Stimulated activated CD4-positive, alpha-beta T cell treated with anti-CD3 and anti-CD28 coated beads, Interleukin-1b, Interleukin-23, amount 100 ng/mL, for 1 hour (primary cell): ENCODE measurements at places on chromosomes 12 and 14.

- no peak for DNase-seq
These were observed 66.8 kb upstream of the GPR68 start for GRCh38 chr14:91311284-91311662.

- no peak for DNase-seq
These were observed 29.7 kb upstream of the RAB21 start for GRCh38 chr12:71725011-71725410.

GRCh38 chr12:45503899-45504298 lies 225.6 kb upstream of the ARID2 start:
- no peak for DNase-seq

GRCh38 chr12:97216848-97217247 lies 245.8 kb upstream of the RMST start:
- no peak for DNase-seq

- DNase-seq, result no peak
These were observed 499 bp downstream of the RNASE4 start for GRCh38 chr14:20684662-20685456.

- DNase-seq, result no peak
These were observed 8.1 kb upstream of the LRRK2 start for GRCh38 chr12:40216516-40217288.

DNA sequence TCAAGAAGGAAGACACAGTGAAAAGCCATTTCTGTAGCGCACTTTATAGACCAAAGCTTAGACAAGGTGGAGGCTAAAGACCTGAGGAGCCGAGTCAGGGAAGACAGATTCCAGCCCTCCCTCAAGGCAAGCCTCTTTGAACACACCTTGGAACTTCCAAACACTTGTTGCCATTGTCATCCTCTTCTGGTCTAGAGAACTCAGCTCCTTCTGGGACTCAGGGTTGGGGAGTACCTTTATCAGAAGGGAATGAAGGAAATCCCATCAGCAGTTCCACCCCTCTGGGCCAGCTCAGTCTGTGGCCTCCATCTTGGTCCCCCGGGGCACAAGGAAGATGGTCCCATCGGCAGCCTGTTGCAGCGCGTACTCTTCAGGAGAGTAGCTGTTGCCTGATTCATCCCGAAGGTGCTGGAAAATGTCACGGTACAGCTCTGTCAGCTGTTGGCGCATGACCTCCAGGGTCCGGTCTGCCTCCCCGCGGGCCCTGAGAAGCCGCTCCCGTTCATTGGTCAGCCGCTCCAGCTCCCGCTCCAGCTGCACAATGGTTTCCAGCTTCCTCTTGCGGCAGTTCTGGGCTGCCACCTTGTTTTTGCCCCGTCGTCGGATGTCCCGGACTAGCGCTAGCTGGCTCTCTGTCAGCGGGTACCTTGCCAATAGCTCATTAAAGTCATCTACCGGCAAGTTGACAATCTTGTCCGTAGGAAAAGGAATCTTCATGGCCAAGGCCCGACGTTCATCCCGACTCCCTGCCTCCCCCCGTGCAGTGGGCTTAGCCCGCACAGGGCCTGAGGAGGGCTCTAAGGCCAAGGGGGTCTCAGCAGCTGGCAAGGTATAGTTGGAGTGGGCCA lies 8.5 kb downstream of the NFE2 start:
- no peak for DNase-seq

- no peak for DNase-seq
These were observed 196.3 kb downstream of the EPS8 start for GRCh38 chr12:15592934-15593333.

- DNase-seq, result no peak
These were observed 55.5 kb downstream of the FAM222A start for GRCh38 chr12:109768901-109769670.

- DNase-seq, result no peak
These were observed 75.0 kb upstream of the DYRK2 start for GRCh38 chr12:67573566-67573965.

DNA sequence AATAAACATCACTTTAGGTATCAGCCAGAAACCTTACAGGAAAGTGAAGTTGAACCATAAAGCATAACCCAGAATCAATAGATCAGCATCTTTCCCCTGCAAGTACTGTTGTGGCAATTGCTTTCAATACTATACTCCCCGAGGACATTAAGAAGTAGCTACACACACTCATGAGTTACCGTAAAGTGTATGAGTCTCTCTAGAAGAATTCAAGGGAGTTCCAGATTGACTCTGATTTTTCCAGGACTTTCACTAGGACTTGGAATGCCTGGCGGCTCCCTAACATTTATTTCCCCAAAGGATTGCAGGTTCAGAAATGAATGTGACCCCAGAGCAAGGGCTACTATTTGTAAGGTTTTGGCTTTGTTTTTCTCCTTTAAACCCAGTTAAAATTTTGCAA lies 465.4 kb upstream of the MDGA2 start:
- DNase-seq, result no peak

- DNase-seq, result peak; percentile 75
These were observed at the start of gene RASAL1 for GRCh38 chr12:113135178-113136127. Gene RASAL1, minus strand, starts transcription at chr12:113135761. Its CDS starts 299 bp downstream, at chr12:113135462.

- DNase-seq, result no peak
These were observed 228.6 kb upstream of the E2F7 start for GRCh38 chr12:77294016-77294415.

GRCh38 chr14:71460091-71460490 lies 472.1 kb upstream of the RGS6 start:
- DNase-seq, result no peak

- no peak for DNase-seq
These were observed 40.1 kb downstream of the FBXL14 start for GRCh38 chr12:1553987-1554982.

DNA sequence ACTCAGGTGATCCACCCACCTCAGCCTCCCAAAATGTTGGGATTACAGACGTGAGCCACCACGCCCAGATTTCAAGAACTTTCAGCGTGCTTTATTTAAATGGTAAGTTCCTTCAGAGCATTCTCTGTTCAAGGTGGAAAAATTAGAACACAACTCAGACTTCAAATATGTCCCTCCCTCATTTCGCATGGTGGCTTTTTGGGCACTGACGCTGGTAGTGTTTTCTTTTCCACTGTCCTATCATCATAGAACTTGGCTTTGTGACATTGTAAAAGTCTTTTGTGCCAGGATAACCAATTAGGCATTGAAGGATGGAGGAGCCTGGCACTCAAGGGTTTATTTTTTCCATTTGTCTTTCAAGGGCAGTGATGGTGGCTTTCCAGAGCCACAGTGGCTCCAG lies 190.8 kb downstream of the NUAK1 start:
- DNase-seq, result no peak

- no peak for DNase-seq
These were observed 15.1 kb downstream of the CPNE8 start for GRCh38 chr12:38890102-38890855.

- no peak for DNase-seq
These were observed 25.7 kb upstream of the SERPINA4 start for GRCh38 chr14:94535506-94535905.

- DNase-seq, result no peak
These were observed 86.3 kb downstream of the SEC23A start for GRCh38 chr14:39016733-39017095.

GRCh38 chr12:5489017-5489416 lies 57.1 kb downstream of the NTF3 start:
- DNase-seq, result no peak

- DNase-seq, result no peak
These were observed 84.7 kb downstream of the HECTD1 start for GRCh38 chr14:31122921-31123320.

- DNase-seq, result no peak
These were observed 23.5 kb downstream of the GPHB5 start for GRCh38 chr14:63295231-63295685.

DNA sequence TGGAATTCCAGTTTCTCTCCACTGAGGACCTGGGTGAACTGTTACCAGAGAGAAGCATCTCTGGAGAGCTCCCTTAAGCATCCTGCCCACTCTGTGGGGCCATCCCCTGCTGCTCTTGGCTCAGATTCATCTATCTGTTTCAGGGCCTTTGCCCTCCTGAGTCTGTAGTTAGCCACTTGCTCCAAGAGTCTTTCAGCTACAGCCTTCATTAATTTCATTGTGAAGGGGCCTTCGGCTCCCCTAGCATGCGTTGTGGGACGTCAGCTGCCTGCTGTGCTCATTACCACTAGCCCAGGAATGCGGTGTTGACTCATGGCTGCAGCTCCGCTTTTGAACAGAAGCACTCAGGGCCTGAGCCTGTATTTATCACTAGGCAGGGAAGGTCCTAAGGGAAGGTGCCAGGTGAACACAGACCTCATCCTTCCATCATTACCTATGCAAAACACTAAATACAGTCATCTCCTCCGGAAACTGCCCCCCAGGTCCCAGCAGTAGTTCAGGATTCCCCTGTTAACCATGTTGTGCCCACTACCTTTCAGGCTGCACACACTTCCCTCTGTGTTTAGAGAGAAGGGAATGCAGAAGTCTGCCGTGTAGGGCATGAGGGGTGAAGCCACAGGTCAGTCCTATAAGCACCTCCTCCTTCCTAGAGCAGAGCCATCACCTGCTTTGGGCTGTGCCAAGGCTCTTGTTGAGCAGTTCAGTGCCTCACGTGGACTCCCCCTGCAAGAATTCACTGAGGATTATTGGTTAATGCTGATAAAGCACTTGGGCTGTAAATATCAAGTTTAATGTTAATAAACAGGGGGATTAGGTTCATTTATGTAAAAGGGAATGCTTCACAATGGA lies 191.4 kb downstream of the CACNA1C start:
- DNase-seq, result no peak

DNA sequence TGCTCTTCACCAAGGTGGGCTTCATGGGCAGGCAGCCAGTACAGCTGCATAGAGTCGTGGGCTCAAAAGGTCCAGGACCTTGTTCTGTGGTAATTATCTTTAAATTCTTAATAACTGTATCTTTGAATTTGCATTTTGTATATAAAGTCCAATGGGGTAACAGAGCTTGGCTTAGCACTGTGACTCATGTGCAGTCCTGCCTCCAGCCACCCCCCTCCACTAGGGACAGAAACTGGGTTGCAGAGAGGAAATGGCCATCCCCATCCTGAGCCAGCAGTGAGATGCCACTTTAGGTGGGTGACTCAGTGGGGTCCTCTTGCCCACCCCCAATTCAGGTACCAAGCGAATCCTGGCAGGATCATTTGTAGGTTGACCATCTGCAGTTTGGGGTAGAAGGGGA lies 48.1 kb downstream of the EPS8 start:
- DNase-seq, result no peak

DNA sequence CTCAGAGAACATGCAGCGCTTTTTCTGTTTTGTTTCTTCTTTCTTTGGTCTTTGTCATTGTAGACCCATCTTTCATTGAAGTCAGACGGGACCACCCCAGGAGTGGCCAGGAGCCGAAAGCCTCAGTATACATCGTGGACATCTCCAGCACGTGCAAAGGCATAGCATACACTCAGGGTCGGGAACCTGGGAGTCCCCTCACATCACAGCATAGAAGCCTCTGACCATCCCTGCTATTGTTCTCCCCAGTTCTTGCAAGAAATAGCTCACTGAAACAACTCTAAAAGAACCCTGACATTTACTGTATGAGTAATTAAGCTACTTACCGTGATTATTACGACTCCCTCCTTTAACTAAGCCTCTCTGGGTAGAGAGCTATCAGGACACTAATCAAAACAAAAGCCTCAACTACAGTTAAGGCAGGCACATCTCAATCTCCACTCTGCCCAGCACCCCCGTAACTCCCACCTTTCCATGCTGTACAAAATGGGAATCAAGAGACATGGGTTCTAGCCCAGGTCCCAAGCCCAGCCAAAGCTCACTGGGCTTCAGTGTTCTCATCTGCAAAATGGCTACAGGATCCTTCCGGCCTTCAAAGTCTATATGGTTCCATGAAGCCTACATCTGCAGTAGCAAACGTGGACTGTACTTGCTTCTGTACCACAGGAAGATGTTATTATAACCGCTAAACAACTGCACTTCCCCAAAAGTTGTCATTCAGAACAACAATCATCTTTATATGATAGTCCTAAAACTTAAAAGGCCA lies 6.7 kb downstream of the CCDC88C start:
- DNase-seq, result no peak

DNA sequence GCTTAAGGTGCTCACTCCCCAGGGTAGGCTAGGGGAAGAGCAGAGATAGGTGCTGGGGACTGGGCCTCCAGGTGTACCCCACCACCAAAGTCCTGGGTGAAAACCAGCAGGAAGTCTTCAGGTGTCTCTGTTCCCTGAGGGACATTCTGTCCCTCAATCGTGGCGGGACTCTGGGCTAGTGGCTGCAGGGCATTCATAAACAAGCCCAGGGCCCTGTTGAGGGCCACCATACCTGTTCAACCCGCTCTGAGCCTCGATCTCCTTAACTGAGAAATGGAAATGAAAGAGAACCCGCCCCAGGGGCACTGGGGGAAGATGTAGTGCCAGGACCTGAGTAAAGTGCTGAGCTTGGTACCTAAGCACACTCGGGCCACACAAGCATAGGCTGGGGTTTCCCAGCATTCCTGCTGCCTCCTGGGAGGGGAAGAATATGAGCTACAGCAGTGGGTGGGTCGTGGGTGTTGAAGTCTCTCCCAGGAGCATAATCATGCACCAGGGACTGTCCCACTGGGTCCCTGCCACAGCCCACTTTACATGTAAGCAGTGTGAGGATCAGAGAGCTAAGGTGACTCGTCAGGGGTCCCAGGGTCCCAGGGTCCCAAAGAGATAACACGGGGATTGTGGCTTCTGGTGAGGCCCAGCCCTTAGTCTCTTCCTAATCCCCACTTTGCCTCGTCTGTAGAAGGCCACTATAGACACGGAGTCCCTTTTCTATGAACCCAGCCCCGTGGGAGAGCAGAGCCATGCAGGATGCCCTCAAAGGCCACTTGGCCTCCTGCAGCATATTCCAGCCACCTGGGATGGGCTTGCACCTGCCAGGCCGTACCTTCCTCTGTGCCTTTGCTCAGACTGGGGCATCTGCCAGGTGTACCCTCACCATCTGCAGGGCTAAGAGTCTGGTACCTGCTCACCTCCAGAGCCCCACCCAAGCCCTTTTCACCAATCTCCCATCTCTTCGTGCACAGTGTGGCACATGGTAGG lies 14.4 kb downstream of the FAM222A start:
- no peak for DNase-seq

GRCh38 chr12:56080556-56081138 lies 682 bp downstream of the ERBB3 start:
- no peak for DNase-seq

DNA sequence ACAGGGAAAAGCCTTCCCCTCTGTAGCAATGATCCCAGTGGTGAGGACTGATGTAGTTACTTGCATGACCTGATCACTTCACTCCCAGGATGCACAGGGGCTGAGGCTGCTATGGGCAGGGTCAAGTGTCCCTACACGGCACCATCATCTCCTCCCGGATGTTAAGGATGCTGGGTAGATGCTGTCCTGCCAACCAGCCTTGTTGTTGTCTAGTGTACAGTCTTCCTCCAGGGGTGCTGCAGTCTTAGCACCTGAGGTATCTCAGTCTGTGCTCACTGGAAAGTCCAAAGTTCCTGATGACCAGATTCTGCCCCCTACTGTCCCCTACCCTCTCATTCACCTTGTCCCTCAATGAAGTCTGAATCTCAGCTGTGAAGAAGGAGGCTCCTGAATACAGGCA lies 20.1 kb downstream of the CPM start:
- no peak for DNase-seq

GRCh38 chr12:107032266-107032665 lies 45.3 kb upstream of the MTERF2 start:
- DNase-seq, result no peak
